ENCODE measurements at places on chromosomes 1 and 21.

DNA sequence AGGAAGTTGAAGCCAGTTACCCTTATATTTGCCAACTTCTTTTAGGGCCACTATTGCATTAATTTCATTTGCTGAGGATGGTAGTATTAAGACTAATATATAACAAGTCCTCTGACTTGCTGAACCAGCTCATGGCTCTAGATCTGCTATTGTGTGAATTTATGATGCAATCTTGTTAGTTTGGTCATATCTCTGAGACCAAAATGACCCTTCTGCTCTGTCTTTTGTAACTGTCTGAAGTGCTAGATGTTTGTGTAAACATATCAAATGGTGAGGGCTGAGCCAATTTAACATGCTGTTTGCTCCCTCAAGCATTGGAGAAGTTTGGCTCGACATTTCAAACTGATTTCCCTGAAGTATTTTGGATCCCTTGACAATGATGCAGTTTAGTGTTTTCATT lies 106.9 kb upstream of the PTGFR start:
- DNase-seq, result no peak

DNA sequence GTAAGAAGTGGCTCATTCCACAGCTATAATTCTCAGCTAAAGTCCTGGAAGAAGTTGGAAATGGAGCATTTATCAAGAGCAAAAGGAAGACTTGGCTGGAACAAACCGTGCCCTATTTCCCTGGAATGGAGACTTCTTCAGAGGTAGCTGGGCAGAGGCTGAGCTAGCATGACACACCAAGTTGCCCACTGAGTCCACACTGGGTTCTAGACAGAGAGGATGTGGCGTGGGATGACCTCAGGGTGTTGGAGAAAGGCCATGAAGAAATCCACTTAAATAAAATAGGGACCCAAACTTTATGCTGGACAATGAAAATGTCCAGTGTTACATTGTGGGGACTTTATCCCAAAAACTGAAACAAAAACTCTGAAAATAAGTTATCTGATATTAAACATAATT lies 116.2 kb downstream of the KCNJ6 start:
- no peak for DNase-seq

GRCh38 chr1:17675744-17676143 lies 79.4 kb upstream of the ACTL8 start:
- no peak for DNase-seq

DNA sequence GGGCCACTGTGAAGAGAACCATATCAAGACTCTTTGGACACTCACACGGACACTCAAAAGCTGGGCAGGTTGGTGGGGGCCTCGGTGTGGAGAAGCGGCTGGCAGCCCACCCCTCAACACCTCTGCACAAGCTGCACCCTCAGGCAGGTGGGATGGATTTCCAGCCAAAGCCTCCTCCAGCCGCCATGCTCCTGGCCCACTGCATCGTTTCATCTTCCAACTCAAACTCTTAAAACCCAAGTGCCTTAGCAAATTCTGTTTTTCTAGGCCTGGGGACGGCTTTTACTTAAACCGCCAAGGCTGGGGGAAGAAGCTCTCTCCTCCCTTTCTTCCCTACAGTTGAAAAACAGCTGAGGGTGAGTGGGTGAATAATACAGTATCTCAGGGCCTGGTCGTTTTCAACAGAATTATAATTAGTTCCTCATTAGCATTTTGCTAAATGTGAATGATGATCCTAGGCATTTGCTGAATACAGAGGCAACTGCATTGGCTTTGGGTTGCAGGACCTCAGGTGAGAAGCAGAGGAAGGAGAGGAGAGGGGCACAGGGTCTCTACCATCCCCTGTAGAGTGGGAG lies 36.3 kb upstream of the TDRD10 start:
- DNase-seq, result no peak

- no peak for DNase-seq
Observed at GRCh38 chr1:53826367-53826766, 11.7 kb downstream of the NDC1 start.

Measured in CD4-positive, alpha-beta memory T cell (primary cell).